ENCODE measurements at places on chromosomes 16 and 17. TPM values are rescaled to one million over a fixed set of nuclear protein-coding genes. Genes with fewer than 3 reads are reported as not detected.

Gene JPT2
- polyA plus RNA-seq, result 36.9 TPM

Gene SLC35G3
- polyA plus RNA-seq, result not detected

Gene KIF19
- not detected for polyA plus RNA-seq

Gene CHRNB1
- polyA plus RNA-seq, result 29.7 TPM

Gene ADAD2
- not detected for polyA plus RNA-seq

Gene PIK3R5
- polyA plus RNA-seq, result not detected

Gene SMTNL2
- polyA plus RNA-seq, result not detected

Gene GDPD3
- 1.5 TPM for polyA plus RNA-seq

Gene FAM222B
- polyA plus RNA-seq, result 9.0 TPM

Gene GSPT1
- 41.5 TPM for polyA plus RNA-seq

Gene ASGR2
- polyA plus RNA-seq, result not detected

Gene FSCN2
- 2.1 TPM for polyA plus RNA-seq

Gene SEPTIN1
- polyA plus RNA-seq, result 0.13 TPM

Gene TLCD2
- polyA plus RNA-seq, result 1.3 TPM

Gene RAB26
- 19.5 TPM for polyA plus RNA-seq

Gene PPP1R27
- 0.07 TPM for polyA plus RNA-seq

Gene TSPAN10
- polyA plus RNA-seq, result 6.0 TPM

Gene TNP2
- polyA plus RNA-seq, result not detected

Gene KCNH6
- 0.18 TPM for polyA plus RNA-seq

Gene RGS9
- 1.3 TPM for polyA plus RNA-seq

Gene ADAMTS18
- polyA plus RNA-seq, result not detected

Gene ITGAX
- 0.66 TPM for polyA plus RNA-seq

Gene DLX4
- polyA plus RNA-seq, result 0.10 TPM

Gene MYO15B
- 9.7 TPM for polyA plus RNA-seq

Gene FBXL16
- 17.7 TPM for polyA plus RNA-seq

Gene CCDC154
- polyA plus RNA-seq, result 0.41 TPM

Gene NIP7
- 19.0 TPM for polyA plus RNA-seq

Gene ZFPM1
- 1.2 TPM for polyA plus RNA-seq

Gene CPHXL2
- polyA plus RNA-seq, result not detected

Gene ARL5C
- not detected for polyA plus RNA-seq

Gene HOXB1
- not detected for polyA plus RNA-seq

Gene ZNF469
- polyA plus RNA-seq, result 0.24 TPM

Gene MAPT
- 0.74 TPM for polyA plus RNA-seq

Gene BCAR1
- 29.2 TPM for polyA plus RNA-seq

Gene DHX8
- 35.1 TPM for polyA plus RNA-seq

Gene OSBPL7
- 24.7 TPM for polyA plus RNA-seq

Gene KRT12
- polyA plus RNA-seq, result not detected
